ENCODE measurements at places on chromosomes 5 and 9. TPM values are rescaled to one million over a fixed set of nuclear protein-coding genes. Genes with fewer than 3 reads are reported as not detected.

- peak; percentile 37 for DNase-seq
These were observed 3.9 kb downstream of the FBXW5 start for GRCh38 chr9:136940526-136941230.

- no peak for DNase-seq
These were observed 335.9 kb upstream of the ISL1 start for GRCh38 chr5:51047369-51047768.

- no peak for DNase-seq
These were observed 43.8 kb downstream of the SLC38A9 start for GRCh38 chr5:55668356-55668755.

DNA sequence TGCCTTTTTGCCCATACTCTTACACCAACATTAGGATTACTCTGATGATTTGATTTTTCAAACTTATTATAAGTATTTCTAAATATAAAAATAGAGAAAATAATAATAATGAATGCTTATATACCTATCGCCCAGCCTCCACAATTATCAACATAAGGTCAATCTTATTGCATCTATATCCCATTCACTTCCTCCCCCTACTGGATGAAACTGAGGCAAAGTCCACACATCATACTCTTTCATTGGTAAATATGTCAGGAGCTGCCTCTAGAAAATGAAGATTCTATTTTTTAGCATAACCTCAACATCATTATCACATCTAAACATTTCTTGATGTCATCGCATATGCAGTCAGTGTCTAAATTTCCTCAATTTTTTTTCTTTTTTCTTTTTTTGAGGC, 44.3 kb downstream of the SH3RF2 start:
- DNase-seq = no peak

DNA sequence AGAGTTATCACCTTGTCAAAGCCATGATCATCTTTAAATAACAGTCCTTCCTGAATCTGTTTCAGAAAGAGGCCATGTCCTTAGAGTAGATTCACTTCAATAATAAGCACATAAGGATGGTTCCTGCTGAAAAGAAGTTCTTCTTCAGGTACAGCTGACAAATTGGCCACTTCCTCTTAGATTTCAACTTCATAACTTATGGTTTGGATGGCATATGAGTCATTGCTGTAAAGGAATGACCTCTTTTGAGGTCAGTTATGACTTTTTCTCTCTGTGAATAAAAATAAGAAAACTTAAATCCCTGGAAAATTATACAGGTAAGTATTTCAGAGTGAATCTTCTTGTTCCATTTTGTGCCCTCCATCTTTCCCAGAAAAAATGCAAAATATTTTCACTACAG, 555.3 kb upstream of the ZNF462 start:
- DNase-seq = no peak

- no peak for DNase-seq
These were observed 7.3 kb upstream of the AMBP start for GRCh38 chr9:114085387-114085789.

- no peak for DNase-seq
These were observed 133.6 kb upstream of the RETREG1 start for GRCh38 chr5:16750445-16750844.

GRCh38 chr9:68979538-68980314, 34.2 kb downstream of the PRKACG start:
- DNase-seq = peak; percentile 62

- no peak for DNase-seq
These were observed 29.3 kb downstream of the AMBP start for GRCh38 chr9:114048533-114049415.

DNA sequence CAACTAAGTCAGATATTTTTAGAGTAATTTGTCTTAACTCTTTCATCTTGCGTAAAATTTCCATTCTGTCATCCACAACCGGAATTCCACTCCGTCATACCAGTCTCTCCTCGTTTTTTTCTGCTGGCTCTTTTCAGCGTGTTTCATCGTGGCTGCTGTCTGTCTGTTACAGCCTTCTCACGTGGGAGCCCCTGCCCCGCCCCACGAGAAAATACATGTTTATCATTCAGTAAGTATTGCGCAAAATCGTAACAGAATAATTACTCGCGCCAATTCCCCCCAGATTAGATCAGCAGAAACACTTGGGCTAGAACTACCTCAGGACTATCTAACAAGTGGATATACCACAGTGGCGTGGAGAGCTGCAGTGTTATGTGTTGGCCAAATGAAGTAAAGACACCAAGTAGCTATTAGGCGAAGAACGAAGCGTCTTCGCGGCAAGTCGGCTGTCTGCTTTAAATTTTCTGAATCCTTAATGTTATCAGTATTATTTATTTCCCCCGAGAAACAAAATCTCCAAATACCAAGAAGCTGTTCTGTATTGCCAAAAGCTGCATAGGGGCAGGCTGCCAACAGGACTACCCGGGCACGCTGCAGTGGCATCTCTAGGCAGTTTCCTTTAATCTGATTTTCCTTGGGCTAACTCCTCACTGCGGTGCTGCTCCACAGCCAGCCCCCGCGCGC, 566 bp upstream of the FOCAD start:
- peak; percentile 79 for DNase-seq

- DNase-seq = no peak
These were observed 97.2 kb downstream of the RALGPS1 start for GRCh38 chr9:127011772-127012171.

DNA sequence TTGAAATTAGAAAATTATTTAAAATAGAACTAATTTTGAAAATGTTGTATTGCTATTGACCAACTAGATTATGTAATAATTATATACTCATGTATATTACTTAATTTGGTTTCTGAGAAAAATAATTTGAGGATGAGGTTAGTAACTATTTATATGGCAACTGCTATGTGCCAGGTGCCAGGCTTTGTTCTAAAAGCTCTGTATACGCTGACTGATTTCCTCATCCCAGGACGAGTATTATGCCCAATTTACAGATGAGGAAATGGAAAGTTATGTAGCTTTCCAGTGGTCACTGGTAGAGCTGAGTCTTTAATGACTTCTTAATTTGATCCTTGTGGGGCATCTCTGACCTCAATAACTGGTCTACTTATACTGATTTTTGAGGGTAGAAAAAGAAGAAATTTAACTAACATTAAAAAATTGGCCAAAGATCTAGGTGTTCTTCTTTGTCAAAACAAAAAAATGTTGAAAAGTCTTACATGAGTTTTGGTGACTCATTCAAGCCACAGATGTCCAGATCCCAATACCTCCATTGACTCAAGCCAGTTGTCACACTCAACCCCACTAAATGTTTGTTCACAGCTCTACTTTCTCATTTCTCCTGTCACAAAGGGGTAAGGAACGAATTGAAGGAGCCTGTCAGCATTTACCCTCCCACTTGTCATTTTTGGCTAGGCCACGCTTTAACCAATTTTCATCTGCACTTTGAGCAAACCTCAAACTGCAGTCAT, 228.1 kb upstream of the MEF2C start:
- DNase-seq = no peak

DNA sequence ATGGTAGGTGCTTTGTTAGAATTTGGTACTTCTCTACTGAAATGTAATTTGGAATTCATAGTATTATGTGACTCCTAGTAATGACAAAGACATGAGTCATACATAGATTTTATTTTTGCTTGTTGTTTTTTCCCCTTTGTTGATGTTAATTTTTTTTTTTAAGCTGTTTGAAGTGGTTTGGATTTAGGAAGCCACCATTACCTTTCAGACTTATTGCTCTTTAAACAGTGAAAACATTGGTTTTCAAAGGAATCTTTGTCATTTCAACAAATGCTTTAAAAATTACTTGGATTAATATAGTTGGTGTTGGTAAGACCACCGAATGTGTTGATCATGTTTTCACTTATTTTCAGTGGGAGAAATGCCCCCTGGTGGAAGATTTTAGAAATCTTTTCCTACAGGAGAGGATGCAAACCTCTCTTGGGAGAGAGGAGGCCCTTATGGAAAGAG, 170.1 kb upstream of the PITX1 start:
- no peak for DNase-seq

- DNase-seq = no peak
These were observed 128.6 kb downstream of the PJA2 start for GRCh38 chr5:109281136-109281690.

DNA sequence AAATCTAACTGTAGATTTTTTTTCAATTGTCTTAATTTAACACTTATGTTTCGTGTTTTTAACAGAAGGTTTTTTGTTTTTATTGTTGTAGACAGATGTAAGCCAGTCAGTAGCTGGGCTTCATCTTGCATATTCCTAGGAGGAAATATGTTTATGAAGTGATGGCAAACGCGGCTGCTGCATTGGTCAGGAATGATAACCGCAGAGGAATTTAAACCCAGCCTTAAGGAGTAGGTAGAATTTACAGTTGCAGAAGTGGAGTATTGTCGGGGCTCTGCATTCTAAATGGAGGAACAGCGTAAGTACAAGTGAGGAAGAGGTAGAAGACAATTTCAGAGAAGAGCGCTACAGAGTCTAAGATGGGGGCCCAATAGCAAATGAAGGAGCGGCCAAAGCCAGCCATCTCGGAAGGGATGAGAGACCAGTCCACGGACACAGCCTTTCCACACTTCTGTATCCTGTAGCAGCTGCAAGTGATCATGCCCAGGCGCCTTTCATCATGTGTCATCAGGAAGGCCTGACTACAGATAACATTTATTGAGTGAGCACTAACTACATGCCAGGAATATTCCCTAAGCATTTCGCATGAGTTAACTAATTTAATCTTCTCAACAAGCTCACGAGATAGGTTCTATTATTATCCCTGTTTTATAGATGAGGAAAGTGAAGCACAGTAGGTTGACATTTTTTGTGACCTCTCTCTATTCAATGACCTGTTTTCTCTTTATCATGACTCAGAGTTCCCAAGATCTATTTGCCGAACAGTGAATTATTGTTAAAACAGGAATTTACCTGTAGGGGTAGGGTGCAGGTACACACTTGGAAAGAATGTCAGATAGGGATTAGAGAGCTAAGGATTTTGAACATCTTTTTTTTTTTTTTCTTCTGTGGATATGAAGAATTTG, 38.1 kb downstream of the CMYA5 start:
- DNase-seq = peak; percentile 55

DNA sequence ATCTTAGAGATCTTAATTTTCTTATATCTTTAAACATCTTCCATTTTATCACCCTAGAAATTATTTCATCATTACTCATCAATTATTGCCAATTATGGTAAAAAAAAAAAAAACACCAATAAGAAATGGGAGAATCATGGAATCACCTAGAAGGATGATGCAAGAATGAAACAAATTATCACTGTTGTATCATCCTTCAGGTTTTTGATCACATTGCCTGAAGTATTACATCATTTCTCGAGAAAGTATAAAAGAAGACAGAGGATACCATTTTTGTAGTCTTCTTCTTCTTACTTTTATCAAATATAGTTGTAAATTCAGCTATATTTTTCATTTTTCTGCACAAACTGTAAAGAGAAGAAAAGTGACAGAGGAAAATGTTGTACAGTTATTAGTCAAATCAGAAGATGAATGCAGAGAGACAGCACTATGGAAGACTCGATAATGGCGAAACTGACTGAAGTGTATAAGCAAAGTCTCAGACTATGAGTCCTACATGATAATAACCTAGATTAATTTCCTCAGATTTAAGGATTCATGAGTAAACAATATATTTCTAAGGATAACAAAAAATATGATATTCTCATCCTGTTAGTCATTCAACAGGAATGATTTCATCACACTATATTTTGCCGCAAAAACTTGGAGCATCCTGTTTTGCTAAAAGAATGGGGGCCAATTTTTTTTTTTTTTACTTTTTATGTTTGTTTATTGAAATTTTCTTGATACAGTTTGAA, 5.9 kb upstream of the STC2 start:
- no peak for DNase-seq

- DNase-seq = no peak
These were observed 16.7 kb upstream of the SLCO4C1 start for GRCh38 chr5:102312586-102313370.

DNA sequence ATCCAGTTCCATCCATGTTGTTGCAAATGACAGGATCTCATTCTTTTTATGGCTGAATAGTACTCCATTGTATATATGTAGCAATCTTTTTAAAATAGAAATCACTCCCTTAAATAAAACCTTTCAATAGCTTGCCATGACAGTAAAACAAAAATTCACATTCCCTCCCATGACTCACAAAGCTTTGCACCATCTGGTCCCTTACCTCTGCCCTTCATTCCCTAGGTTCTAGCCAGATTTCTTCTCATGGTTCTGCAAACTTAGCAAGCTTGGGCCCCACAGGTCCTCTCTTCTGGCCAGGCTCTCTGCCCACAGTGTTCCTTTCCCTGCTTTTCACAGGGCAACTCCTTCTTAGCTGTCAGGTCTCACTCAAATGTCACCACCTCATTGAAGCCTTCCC, 4.3 kb upstream of the SPOCK1 start:
- DNase-seq = no peak

DNA sequence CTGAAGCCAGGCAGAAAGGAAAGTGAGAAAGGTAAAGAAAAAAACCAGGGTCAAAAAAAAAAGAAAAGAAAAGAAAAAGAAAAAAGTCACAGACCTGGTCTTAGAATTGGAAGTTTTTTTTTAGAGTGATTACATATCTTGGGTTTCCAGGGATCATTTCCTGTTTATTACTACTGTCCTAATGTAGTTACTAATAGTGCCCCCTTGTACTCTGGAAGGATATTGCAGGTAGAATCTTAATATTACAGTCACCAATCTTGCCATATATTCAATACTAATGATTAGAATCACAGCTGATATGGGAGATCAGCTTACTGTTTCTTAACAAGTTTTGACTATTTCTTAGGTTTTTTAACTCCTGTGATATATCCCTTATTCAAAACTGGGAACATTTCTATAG, 543.2 kb upstream of the CDH6 start:
- DNase-seq = no peak

GRCh38 chr5:104146652-104147051, 584.1 kb upstream of the NUDT12 start:
- DNase-seq = no peak

DNA sequence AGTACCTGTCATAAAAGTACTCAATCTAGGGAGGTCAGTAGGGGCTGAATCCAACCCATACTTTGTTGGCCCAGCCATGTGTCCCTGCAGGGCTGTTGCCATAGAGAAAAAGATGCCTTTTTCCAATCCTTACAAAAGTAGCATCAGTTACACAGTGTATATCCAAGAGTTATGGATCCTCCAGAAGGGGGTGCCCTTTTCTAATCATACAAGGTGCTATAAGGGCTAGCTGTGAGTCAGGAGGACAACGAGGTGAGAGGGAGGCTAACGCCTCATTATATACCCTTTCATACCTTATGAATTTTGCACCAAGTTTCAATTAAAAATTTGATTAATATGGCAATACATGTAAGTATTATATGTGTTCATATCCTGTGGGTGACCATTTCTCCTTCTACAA, 4.8 kb downstream of the KIAA0825 start:
- DNase-seq = no peak

GRCh38 chr5:31972558-31972957, 201.6 kb downstream of the GOLPH3 start:
- no peak for DNase-seq

Gene KIF24
- 0.56 TPM for total RNA-seq

Gene SLC6A19
- total RNA-seq = not detected

Gene GLRA1
- total RNA-seq = not detected

Gene NRARP
- 4.4 TPM for total RNA-seq

Gene SIT1
- not detected for total RNA-seq

Gene GRPEL2
- total RNA-seq = 9.0 TPM

Gene PCDHGA3
- total RNA-seq = 13.0 TPM

Gene TMEM215
- not detected for total RNA-seq

Gene RMRP
- 19,155 TPM for total RNA-seq

Data from Right ventricle myocardium superior (tissue), 1 donor.